ENCODE measurements at places on chromosomes 7 and 10.

- DNase-seq = no peak
Observed at GRCh38 chr10:17368708-17369272, 85.6 kb downstream of the ST8SIA6 start.

GRCh38 chr7:95126053-95126709 lies 198.2 kb downstream of the PON1 start:
- DNase-seq = no peak

GRCh38 chr10:116300542-116300941 lies 23.7 kb upstream of the CCDC172 start:
- DNase-seq = no peak

DNA sequence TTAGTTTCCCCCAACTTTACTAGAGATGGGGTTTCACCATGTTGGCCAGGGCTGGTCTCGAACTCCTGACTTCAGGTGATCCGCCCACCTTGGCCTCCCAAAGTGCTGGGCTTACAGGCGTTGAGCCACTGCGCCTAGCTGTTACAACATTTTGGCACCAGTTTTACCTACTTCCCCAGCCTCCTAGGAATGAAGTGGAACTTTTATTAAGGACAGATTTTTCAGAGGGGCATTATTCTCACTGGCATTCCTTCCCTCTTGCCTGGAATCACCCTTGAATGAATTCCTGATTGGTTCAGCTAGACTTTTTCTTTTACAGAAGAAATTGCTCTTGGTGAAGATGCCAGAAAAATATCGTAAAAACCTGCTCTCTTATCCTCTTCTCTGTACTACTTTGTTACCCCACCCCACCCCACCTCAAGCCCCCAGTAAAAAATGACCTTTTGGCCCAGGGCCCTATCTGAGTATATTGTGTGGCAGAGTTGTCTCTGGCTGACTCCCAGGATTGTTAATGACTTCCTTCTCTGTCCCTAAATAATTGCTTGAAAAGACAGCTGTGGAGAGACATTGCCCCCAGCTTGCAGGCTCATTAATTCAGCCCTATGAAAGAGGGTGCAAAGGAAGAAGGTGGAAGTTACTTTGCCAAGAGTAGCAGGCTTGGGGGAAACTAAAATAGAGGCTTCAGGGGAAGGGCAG lies 189.6 kb downstream of the AUTS2 start:
- no peak for DNase-seq

- no peak for DNase-seq
Observed at GRCh38 chr7:31640381-31640780, 46.6 kb upstream of the PPP1R17 start.

GRCh38 chr7:148867596-148868377 lies 16.3 kb downstream of the EZH2 start:
- DNase-seq = no peak

Measured in NCI-H187 treated with DMSO at 0.1 percent for 48 hours (cell line).